ENCODE measurements at places on chromosomes 5 and 9.

GRCh38 chr5:132813599-132814502 is 749 bp downstream of the SOWAHA start:
- peak; percentile 68 for DNase-seq

DNA sequence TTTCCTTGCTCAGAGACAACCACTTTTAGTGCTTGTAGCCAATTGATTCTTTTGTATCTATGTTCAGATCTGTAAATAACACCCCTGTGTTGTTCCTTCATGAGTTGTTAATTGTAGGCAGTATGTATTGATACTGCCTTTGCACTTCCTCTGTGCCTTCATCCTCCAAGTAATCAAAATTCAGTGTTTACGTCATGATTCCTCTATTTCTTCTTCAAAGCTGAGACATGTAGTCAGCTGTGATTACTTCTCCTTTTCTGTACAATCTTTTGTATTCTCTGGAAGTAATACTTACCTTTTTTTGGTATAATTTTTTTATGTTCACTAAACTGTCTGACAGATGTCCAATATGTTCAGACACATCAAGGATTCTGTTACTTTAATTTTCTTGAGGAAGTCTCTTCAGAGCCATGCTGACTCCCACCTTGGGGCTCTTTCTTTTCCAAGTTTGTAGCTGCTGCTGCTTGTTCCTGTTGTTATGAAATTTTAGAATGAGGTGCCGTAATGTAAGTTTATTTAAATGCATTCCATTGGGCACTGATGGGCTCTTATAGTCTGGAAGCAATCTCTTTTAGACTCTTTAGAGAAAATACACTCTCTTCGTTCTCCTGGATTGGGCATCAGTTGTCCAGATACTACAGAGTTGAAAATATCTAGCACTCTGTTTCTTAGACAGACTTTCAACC is 30.5 kb upstream of the LRRC70 start:
- DNase-seq: no peak

DNA sequence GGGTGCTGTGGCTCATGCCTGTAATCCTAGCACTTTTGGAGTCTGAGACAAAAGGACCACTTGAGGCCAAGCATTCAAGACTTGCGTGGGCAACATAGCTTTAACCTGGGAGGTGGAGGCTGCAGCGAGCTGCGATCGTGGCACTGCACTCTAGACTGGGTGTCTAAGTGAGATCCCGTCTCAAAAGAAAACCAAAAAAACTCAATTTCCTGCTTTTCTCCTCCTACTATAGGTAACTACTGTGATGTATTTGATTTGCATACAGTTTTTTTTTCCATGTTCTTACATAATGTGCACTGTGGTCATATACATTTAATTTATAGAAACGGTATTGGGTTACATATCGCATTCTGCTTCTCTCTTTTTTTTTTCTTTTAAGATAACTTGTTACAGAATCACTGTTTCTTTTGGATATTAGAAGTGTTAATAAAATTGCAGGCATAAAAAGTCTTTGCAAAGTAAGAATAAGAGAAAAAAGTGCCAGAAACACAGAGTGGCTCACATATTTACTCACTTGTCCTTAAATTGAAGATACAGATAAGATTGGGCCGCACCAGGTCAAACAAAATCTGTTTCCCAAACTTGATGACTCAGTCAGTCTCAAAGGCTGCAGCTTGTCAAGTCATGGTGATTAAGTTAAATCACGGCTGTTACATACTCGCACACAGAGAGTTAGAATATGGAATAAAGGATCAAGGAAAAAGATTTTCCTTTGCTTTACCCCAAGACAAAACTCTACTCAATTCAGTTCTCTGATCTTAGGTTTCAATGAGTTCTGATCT is 2.0 kb upstream of the PTGR1 start:
- no peak for DNase-seq

- peak; percentile 88 for DNase-seq
Observed at GRCh38 chr5:1294835-1295649, at the start of gene TERT. Gene TERT (minus strand): TSS chr5:1295068. CDS start chr5:1294989, 79 bp downstream.

DNA sequence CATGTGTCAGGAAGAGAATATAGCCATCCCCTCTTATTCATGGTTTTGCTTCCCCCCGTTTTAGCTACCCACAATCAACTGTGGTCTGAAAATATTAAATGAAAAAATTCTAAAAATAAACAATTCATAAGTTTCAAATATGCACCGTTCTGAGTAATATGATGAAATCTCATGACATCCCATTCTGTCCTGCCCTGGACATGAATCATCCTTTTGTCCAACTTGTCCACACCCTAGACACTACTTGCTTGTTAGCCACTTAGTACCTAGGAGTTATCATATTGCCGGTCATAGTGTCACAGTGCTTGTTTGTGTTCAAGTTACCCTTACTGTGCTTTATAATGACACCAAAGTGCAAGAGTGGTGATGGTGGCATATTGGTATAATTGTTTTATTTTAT is 113.5 kb downstream of the CAAP1 start:
- DNase-seq: no peak

GRCh38 chr5:9324348-9325077 is 221.4 kb downstream of the SEMA5A start:
- no peak for DNase-seq

- DNase-seq: no peak
Observed at GRCh38 chr5:17898766-17899165, 264.5 kb downstream of the TAF11L14 start.

DNA sequence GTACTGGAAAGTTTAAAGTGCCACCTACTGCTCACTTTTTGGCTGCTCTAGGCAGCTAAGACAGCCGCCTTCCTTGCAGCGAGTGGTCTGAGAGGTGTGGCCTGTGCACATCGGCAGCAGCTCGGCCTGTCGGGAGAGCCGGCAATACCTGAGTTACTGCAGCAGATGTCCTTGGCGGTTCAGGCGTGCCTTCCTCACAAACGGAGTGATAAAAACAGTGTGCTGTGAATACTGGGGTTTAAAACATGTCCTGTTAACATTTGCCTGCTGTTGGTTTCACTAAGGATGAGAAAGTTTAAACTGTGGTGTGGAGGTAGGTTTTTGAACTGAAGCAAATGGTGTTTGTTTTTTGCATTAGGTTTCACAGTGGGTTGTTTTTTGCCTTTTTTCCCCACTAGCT is 12.9 kb downstream of the TRAF2 start:
- no peak for DNase-seq

GRCh38 chr5:123107343-123108244 is 18.6 kb downstream of the PRDM6 start:
- no peak for DNase-seq

DNA sequence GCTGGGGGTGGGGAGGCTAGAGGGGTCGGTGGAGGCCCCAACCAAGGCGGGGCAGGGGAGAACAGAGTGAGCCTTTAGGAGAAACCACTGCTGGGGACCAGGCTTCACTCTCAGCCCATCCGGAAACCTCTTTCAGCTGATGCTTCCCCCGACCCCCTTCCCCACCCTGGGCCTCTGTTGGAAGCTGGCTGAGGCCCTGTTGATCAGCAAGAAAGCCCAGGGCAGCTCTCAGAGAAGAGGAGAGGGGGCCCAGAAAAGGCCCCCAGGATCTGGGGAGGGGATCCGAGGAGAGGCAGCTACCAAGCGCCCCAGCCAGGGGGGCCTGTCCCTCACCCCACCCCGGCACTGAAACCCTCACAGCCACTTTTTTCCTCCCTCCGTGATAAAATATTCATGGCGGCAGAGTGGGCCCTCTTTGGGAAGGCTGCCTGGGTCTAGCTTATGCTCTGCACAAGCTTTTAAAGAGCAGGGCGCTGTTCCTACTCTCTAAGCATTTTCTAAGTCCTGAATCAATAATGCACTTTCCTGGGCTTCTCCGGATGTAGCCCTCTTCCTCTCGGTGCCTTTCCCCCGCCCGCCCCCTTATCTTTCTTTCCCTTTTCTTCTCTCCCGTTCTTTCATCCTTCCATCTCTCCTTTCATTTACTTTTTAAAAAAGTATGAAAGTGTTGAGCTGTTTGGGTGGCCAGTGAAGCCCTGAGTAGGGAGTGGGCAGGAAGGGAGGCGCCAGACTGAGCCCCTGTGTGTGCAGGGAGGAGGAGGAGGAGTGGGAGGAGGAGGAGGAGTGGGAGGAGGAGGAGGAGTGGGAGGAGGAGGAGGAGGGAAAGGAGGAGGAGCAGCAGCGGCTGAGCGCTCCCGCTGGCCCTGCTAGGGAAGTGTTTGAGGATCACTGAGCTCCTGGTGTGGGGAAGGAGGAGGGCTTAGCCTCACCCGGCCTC is 23.5 kb downstream of the NTNG2 start:
- no peak for DNase-seq

GRCh38 chr5:79122973-79123372 is 11.4 kb downstream of the BHMT start:
- no peak for DNase-seq

DNA sequence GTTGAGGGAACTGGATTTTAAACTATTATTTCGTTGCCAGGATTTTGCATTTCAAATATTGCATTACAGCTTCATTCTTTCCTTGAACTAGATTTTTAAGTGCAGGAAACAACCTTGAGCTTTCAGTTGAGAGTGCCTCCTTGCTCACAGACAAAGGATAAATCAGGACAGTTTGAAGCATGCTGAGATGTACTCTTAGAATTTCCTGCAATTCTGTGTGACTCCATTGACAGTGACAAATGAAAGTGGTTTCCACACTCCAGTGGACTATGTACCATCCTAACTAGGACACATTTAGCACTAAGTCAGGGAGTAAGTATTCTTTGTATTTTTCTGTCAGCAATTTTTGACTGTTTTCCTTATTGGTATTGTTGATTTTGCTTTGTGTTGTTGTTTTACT is 100.0 kb upstream of the PLCXD3 start:
- DNase-seq: no peak

DNA sequence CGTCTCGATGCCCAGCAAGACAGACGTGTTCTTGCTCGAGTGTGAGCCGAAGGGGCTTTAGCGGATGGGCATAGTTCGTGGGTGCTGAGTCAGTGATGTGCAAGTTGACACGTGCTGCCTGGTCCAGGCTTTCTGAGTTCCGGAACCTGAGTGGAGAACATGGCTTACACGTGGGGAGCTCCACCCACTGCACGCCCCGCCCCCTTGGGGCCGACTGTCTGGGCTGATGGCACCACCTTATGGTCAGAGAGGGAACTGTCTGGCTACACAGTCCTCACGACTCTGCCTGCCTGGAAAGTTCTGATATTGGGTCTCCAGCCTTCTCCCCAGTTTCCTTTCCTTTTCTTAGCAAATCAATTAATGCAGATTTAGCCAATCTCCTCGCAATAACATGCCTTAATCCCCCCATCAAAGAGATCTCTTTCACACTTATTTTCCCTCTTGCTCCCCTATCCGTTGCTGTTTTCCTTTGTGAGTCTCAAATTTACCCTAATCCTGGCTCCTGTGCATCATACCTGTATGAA is 3.8 kb upstream of the STC2 start:
- DNase-seq: peak; percentile 89

DNA sequence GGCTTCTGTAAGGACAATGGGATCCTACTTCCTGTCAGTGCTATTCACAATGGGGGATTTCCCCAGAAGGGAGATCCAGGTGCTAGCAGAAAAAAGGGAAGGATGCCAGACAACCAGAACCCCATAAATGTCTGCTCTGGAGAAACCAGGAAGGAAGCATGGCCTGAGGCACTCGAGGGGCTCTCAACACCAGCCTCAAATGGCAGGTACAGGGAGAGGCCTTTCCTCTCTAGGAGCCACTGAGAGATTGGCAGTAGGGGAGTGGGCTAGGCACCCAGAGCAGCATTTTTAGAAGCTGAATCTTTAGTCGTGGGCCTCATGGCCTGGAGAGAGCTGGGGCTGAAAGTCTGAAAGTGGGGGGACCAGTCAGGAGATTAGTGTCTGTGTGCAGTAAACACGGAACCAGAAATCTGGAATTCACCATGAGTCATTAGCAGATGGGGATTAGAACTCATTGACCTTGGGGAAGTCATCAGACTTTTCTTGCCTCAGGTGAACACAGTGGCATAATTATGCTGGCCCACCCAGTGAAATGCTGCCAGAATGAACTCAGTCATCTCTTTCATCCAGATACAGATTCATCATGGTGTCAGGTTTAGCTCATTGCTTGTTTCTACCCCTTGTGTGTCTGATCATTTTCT is 28.3 kb downstream of the ARHGEF28 start:
- DNase-seq: no peak

GRCh38 chr9:3993773-3994172 is 306.1 kb downstream of the GLIS3 start:
- no peak for DNase-seq

DNA sequence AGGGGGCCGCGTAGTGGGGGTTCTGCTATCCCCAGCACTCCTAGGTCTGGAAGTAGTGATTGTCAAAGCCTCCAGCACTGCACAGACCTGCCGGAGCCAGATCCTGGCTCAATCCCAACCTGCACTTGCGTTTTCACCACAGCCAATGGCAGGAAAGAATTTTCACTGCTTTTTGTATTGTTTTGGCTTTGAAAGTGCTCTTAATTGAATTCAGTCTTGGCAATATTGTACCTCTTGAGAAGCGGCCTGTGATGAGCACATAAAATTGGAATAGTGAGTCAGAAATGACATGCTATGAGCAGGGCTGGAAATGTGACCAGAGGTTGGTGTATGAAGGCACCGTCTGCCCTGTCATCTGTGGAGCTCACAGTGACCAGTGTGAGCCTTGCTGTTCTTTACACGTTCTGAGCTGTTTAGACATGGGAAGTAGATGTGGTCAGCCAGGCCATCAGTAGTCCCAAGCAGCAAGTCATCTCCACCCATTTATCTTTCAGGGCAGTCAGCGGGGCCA is 41.5 kb downstream of the SECISBP2 start:
- DNase-seq: no peak

DNA sequence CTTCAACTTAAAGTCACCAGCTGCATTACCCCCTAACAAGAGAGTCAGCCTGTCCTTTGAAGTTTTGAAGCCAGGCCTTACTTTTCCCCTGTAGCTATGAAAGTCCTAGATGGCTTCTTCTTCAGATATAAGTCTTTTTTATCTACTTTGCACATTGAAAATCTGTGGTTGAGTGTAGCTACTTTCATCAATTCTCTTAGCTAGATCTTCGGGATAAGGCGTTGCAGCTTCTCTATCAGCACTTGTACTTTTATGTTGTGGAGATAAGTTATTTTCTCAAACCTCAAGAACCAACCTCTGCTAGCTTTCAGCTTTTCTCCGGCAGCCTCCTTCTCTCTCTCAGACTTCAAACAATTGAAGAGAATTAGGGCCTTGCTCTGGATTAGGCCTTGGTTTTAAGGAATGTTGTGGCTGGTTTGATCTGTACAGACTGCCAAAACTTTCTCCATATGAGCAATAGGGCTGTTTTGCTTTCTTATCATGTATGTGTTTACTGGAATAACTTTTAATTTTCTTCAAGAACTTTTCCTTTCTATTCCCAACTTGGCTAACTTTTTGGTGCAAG is 21.6 kb downstream of the CATSPER3 start:
- DNase-seq: no peak

DNA sequence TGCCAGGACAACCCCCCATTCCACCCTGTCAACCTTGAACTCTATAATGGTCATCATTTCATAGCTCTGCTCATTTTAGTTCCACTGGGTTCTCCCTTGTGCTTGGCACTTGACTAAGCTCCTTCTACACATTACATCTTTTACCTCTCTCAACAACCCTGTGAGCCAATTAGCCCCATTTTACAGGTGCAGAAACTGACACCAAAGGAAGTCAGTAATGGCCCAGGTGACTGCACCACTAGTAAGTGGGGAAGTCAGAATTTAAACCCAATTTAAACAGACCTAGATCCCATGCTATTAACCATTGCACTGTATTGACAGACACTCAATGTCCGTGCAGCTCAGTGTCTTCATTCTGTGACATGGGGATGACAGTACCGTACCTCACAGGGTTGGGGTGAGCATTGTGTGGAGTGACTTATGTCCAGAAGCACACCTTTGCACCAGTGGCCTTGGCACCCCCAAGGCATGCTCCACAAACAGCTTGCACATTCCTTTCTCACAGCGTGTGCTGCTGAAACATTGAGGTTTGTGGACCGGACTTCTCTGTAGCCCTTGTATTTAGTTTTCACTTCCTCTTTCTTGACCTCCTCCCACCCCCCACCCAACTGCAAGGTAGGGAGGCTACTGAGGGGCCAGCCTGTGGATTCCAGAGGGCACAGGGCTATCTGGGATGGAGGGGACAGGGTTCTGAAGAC is 23.1 kb downstream of the IRF1 start:
- DNase-seq: no peak

Data from WTC11 (cell line).